CD14-positive monocyte (primary cell): ENCODE measurements at places on chromosomes 4 and X. TPM values are rescaled to one million over a fixed set of nuclear protein-coding genes. Genes with fewer than 3 reads are reported as not detected.

DNA sequence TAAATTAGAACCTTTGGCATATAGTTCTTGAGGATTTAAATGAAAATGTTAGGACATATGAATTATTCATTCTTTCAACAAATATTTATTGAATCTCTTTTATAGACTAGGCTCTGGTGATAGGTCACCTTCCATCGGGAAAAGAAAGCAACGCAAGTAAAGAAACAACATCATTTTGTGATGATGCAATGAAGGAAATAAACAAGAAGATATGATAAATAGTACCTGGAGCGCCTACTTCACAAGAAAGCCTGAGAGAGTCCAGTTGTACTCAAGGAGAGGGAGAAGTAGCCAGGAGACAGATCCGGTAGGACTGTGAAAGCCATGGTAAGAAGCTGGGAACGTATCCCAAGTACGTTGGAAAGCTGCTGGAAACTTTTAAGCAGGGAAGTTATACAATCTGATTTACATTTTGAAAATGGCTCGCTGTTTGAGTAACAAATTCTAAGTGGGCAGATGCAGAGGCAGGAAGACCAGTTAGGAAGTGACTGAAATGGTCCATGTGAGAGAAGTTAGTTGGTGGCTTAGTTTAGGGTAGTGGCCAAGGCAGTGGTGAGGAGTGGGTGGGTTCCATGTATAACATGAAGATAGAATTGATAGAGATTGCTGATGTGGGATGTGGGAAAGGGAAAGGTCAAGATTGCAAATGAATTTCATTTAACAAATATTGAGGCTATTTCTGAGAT lies 17.7 kb upstream of the CPE start:
- DNase-seq = no peak

DNA sequence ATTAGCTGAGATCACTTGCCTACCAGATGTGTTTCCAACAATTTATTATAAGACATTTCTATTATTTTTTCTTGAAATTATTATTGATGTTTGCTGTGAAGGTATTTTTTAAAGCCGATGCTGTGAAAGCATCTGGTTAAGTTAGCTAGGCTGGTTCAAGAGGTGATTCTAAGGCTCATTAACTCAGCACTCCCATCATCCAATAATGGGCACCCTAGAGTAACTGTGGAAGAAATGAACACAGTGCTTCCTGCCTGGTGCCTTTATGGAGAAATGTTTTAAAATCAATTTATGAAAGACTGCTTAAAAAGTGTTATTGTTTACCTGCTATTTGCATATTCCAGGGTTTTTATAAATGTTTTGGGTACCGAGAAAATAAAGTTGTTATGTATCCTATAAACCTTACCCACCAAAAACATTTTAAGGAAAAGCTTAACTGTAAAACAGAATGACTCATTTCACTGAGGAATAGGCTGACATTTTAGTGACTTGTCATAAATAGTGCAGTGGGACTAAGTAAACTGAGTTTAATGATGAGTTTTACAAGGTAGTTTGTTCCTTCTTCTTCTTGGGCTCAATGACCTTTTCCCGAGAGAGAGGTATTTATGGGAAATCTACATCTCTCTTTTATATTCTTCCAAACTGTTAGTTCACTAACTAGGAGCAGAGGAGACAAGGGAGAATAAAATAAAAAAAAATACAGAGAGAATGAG lies 310.0 kb upstream of the AADAT start:
- DNase-seq = no peak

GRCh38 chrX:110012818-110013485 lies 10.0 kb downstream of the TMEM164 start:
- DNase-seq = no peak

- DNase-seq = no peak
These were observed 330.6 kb upstream of the F9 start for GRCh38 chrX:139199933-139200332.

GRCh38 chrX:101442085-101442484 lies 34.1 kb downstream of the HNRNPH2 start:
- DNase-seq = no peak

Gene GASK1B
- polyA plus RNA-seq = 82.2 TPM

Gene CSAG1
- polyA plus RNA-seq = not detected
